ENCODE measurements at places on chromosomes 5 and 9. TPM values are rescaled to one million over a fixed set of nuclear protein-coding genes. Genes with fewer than 3 reads are reported as not detected.

DNA sequence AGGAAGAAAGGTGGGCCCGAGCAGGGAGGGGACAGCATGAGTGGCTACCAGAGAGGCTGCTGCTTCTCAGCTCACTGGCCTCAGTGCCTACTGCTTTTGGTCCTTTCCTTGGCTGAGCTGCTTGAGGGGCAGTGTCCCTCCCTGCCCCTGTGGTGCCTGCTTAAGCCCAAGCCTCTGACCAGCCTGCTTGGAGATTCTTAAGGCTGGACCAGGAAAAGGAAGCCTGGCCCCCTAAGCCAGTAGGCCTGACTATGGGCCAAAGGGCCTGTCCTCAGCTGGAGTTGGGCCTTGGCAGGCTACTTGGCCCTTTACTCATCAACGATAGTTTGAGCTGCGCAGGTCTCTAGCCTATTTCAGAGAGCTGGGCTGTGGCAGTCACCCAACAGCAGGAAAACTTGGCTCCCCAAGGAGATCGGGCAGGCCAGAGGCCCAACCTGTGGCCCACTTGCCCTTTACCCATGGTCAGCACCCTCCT, 24.9 kb downstream of the TCF7 start:
- DNase-seq: peak; percentile 29

- no peak for DNase-seq
Measured at GRCh38 chr9:27888661-27889295, 315.5 kb upstream of the C9orf72 start.

DNA sequence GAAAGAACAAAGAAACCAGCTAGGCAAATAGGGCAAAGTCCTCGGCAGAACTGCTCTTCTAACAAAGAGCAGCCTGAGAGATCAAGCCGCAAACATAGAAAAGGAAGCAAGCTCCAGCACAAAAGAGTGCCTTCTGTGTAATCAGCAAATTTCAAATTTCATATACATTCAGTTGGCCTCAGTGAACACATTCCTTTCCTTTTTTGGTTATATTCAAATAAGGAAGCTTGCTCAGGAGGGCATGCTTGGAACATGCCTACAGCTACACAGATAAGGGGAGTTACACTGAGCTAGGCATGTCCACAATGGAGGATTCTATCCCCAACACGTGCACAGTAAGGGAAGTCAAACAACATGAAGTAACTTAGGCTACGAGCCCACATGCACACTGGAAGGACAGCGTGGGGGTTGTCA, 23.4 kb downstream of the IL33 start:
- DNase-seq: no peak

DNA sequence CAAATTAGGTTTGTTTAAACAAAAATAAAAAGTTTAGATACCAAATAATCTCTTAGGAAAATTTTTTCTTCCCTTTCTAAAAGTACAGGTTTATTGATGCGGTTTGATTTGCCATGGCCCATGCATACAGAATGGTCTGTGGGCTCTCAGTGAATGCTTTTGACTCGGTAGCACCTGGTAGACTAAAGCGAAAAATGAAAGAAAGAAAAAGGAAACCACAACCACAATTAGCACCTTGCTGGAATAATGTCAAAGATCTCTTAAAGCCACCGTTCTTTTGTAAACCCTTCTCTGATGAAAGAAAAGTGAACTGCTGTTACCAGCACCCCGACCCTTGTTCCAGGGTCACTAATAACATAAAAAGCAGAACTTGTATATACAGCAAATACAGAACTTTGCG, 157.9 kb downstream of the NFIB start:
- DNase-seq: no peak

The F12 gene
- 9.3 TPM for total RNA-seq

The CDKN2B gene
- 3.2 TPM for total RNA-seq

The SLC45A2 gene
- 1.3 TPM for total RNA-seq

All from dorsolateral prefrontal cortex (tissue), 122 donors.